ENCODE measurements at places on chromosomes 6 and 20. TPM values are rescaled to one million over a fixed set of nuclear protein-coding genes. Genes with fewer than 3 reads are reported as not detected.

Gene BMP5
- total RNA-seq: 0.80 TPM

DNA sequence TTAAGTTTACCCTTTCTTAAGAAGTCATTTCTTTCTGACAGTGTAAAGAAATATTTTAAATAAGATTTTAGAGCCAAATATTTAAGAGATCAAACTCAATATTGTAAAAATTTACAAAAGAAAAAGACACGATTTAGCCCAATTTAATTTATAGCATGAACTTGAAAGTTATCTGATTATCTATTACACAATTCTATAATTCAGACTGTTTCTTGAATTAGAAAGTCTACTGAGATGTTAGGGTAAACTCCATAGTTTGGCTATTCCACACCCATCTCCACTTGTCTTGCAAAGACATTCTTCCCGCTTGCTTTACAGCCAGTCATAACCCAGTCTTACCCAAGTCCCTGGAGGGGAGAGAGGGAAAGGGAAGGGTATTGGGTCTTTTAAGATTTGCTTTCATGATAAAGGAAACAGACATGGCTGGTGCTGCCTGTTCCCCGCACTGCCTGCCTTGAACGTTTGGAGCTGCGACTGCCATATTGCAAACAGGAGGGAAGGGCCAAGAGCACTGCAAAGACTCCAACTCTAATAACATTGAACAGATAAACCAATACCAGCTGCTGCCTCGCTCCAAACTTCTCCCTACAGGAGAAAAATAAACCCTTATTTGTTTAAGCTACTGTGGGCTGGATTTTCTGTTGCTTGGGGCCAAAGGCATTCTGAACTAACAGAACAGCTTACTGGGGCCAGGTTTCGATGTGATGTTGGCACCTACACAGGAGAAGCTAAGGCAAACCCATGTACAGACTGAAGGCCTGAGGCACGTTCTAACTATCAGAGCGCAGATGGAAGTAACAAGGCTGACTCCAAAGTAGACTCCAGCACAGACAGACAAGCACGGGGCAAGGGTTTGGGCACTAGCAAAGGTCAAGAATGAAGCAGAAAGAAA lies 552.3 kb upstream of the JARID2 start:
- DNase-seq: no peak

DNA sequence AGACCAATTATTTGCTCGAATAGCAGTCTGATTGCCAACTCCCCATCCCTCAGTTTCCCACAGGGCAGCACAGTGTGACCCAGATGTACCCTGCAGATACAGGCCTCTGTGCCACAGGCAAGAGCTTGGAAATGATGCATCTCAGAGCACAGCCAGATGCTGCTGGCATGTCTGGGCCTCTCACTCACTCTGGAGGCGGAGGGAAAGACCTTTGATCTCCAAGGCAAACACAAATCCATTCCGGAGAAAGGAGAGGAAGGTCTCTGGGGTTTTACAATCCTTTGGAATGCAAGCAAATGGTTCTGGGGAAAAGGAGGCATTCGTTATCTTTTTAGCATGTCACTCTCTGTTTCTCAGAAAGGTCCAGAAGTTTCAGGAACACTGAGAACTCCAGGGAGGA lies 74.2 kb downstream of the RIOK1 start:
- DNase-seq: no peak

Gene ZBP1
- total RNA-seq: 8.9 TPM

DNA sequence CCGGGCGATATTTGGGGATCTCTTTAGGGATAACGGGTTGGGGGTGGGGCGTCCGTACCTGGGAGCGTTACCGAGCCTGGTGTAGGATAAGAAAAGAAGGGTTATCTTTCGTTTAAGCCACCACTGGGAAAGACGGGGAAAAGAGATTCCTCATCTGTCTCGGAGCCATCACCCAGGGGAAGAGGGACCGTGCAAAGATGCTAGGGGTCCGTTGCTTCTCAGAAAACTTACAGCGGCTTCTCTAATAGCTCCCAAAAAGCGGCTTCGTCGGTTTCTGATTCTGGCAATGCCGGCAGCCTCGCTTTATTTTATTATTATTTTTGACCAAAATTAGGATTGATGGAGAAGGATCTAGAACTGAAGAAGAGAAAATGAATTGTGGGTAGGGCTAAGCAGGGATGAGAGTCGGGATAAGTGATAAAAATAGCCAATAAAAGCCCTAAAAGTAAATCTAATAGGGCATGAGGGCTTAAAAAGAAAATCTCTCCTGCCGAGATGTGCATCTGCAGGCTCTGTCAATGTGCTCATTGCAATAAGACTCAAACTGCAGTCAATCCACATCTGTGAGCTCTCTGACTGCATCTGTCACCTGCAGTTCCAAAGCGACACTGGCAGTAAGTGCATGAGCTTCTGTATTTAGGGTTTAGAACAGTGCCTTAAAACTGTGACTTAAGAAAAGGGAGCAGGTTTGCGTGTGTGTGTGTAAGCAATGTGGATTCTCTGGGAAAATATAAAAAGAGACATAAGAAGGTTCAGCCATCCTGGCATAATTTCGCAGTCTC lies 801 bp downstream of the TBPL1 start:
- peak; percentile 13 for DNase-seq

Gene SLC22A16
- not detected for total RNA-seq

DNA sequence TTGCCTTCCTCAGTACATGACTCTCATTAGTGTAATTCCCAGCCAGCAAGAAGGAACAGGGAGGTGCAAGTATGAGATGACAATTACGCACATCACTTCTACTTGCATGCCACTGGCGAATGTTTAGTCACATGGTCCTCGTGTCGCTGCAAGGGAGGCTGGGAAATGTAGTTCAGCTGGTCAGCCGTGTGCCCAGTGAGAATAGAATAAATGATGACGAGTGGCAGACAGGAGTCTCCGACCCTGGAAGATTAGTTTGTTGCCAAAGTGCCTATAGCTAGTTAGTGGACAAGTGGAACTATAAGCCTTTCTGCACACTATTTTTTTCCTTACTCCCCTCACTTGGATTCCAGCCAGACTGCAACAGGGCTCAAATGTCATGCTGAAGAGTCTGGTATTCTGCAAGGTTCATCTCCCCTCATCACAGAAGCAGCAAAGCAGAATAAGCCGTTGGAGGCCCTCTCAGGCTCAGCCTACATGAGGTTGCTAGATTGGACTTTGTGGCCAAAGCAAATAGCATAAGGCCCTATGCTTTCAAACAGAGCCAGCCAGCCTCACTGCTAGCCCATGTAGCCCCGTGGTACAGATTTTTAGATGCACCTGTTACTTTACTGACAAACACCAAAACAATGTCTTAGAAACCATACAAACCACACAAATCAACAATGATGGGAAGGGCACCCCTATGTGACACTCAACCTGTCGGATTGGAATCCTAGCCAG lies 9.7 kb downstream of the LINC00237 start:
- DNase-seq: no peak

DNA sequence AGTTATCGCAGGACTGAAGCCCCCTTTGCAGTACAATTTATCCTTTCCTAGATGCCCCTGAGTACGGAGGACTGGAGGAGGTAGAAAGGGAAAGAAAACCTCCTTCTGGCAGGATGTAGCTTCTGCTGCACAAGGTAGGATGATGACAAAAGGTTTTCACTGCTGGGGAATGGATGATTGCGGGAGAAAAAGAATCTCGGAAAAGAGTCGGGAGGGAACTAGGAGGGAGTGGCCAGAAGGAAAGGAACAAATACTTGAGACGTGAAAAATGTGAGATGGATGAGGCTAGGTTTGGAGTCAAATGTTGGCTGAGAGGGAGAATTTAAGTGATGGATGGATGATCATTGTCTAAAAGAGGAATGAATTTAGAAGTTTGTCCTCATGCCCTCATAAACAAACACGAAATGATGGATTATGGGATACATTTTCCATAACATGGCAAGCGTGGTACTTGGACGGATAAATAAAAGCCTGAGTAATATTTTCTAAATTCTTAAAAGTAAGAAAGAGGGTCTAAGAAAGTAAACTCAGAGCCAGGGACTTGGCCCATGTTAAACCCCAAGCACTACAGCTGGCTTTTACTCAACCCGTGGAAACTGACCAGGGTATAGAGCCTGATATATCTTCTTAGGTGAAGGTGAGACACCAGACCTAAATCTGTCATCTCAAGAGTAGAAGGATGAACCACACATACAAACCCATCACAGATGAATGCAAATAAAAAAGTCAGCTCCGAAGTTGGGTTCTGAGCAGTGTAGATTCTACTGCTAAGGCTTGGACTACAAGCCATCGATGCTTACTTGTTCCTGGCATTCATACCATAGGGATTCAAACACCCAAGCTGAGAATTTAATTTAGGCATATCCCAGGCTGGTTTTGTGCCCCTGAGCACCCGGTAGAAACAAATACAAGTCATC lies 72.4 kb downstream of the HFE start:
- no peak for DNase-seq

- DNase-seq: no peak
Measured at GRCh38 chr20:63807654-63808053, 23.4 kb downstream of the ZBTB46 start.

Measured in prostate gland (tissue), 2 donors.